ENCODE measurements at places on chromosomes 5 and 9. TPM values are rescaled to one million over a fixed set of nuclear protein-coding genes. Genes with fewer than 3 reads are reported as not detected.

DNA sequence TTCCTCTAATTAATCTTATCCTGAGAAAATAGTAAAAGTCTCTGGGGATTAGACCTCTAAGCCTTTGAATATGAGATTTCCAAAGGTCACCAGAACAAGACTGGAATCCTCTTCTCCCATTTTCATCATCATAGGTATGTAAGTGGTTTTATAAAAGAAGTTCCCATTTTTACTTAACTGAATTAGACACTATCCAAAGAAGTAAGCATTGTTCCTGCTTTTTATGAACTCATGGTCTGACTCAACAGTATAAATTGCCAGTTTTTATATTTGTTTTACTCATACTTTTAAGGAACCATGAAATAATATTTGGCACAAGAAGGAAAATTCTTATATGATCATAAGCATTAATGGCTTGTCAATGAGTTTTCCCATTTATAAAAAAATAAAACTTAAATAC is 167.1 kb upstream of the ADRA1B start:
- DNase-seq = no peak
- H3K4me1 ChIP-seq = no peaks in the 10 kb centered on the region
- no peak overlapping the region for H3K27ac ChIP-seq
- H3K27me3 ChIP-seq = peaks cover 5% of the 10 kb centered on the region
- H3K4me3 ChIP-seq = no peak overlapping the region

- peak; percentile 86 for DNase-seq
- H3K27ac ChIP-seq = peak within 1 kb of the TSS; percentile 53
- H3K36me3 ChIP-seq = no peaks in the 10 kb centered on the region
- H3K4me3 ChIP-seq = peak within 1 kb of the TSS; percentile 78
Measured at GRCh38 chr5:110726249-110727024, at the start of gene TMEM232. TMEM232 (minus strand) TSS chr5:110726671; CDS start chr5:110667352, 59,319 bp downstream.

GRCh38 chr9:105244734-105245028 is 230 bp downstream of the SLC44A1 start:
- no peak for DNase-seq
- H3K27ac ChIP-seq = peak overlapping the region; percentile 68
- peak overlapping the region; percentile 89 for H3K4me3 ChIP-seq
- H3K36me3 ChIP-seq = no peaks in the 10 kb centered on the region
- H3K4me1 ChIP-seq = peaks cover 21% of the 10 kb centered on the region
- H3K27me3 ChIP-seq = peaks cover 71% of the 10 kb centered on the region

Gene ROR2
- total RNA-seq = 3.0 TPM

- no peak for DNase-seq
- H3K4me1 ChIP-seq = peaks cover 1% of the 10 kb centered on the region
- no peaks in the 10 kb centered on the region for H3K36me3 ChIP-seq
- no peak overlapping the region for H3K4me3 ChIP-seq
- peaks cover 19% of the 10 kb centered on the region for H3K27me3 ChIP-seq
Measured at GRCh38 chr5:138596105-138596881, 21.1 kb upstream of the HSPA9 start.

DNA sequence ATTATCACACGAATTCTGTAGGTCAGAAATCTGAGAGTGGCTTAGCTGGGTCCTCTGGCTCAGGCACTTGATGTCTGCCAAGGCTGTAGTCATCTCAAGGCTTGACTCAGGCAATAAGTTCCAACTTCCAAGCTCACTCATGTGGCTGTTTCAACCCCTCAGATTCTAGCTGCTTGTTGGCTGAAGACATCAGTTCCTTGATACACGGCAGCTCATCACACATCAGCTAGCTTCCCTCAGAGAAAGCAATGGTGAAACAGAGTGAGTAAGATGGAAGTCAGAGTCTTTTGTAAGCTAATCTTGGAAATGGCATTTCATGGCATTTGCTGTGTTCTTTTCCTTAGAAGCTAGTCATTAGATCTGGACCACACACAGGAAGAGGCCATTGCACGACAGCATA is 204.2 kb upstream of the PTGER4 start:
- no peak overlapping the region for H3K4me3 ChIP-seq
- H3K27me3 ChIP-seq = no peaks in the 10 kb centered on the region
- peaks cover 13% of the 10 kb centered on the region for H3K4me1 ChIP-seq
- peaks cover 18% of the 10 kb centered on the region for H3K36me3 ChIP-seq
- DNase-seq = no peak
- no peak overlapping the region for H3K27ac ChIP-seq

- no peaks in the 10 kb centered on the region for H3K36me3 ChIP-seq
- H3K4me1 ChIP-seq = peaks cover 31% of the 10 kb centered on the region
- H3K4me3 ChIP-seq = no peak overlapping the region
Measured at GRCh38 chr5:139698490-139699146, 50.5 kb downstream of the CXXC5 start.

- peaks cover 38% of the 10 kb centered on the region for H3K27me3 ChIP-seq
- H3K36me3 ChIP-seq = no peaks in the 10 kb centered on the region
- H3K4me3 ChIP-seq = no peak overlapping the region
- H3K4me1 ChIP-seq = peaks cover 8% of the 10 kb centered on the region
Measured at GRCh38 chr5:122723606-122724352, 51.1 kb upstream of the SNX2 start.

DNA sequence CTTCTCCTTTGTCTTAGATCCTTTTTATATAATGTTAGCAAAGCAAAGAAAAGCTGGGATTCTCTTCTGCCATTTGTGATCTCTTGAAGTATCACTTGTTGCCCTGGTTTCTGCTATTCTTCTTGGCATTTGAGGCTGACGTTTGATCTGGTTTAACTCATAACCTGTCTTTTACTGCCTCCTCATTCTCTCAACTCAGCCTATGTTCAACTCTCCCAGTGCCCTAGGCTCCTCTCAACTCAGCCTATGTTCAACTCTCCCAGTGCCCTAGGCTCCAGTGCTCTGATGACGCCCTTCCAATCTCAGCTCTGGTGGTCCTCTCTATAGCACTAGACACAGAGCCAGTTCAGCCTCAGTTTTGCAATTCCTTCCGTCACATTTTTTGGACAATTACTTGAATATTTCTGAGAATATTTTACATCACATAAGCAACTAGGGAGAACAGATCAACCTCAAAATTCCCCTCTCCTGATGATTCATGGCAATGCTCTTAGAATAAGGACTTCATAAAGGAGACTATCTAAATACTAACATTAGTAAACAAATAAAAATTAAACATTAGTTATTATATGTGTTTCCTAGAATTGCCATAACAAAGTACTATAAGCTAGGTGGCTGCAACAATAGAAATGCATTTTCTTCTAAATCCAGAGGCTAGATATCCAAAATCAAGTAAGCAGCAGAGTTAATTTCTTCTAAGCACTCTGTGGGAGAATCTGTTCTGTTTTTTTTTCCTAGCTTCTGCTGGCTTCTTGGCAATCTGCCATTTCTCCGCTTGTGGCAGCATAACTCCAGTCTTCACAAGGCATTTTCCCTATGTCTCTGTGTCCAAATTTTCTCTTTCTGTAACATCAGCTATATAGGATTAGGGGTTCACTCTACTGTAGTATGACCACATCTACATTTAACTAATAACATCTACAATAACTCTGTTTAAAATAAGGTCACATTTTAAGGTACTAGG is 662.1 kb upstream of the FTMT start:
- H3K36me3 ChIP-seq = no peaks in the 10 kb centered on the region
- H3K27ac ChIP-seq = no peak overlapping the region
- H3K4me1 ChIP-seq = no peaks in the 10 kb centered on the region
- H3K4me3 ChIP-seq = no peak overlapping the region
- DNase-seq = no peak

DNA sequence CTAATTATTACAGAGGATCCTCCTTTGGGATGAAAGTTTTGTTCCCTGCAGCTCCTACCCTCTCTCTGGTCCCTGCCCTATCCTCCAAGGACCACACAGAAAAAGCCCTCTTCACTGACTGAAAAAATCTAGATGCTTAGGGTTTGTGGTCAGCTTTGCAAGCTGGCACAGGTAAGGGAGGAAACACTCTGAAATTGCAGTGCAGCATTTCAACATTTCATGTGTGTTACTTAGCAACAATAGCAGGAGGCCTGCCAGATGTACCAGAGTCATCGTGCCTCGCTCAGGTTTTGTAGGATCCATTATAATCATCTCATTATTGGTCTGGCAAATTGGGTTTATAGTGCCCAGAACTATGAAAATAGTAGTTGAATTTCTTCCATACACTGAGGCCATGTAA is 109.5 kb downstream of the PALM2AKAP2 start:
- H3K36me3 ChIP-seq = no peaks in the 10 kb centered on the region
- DNase-seq = no peak
- no peak overlapping the region for H3K27ac ChIP-seq
- peaks cover 33% of the 10 kb centered on the region for H3K4me1 ChIP-seq

DNA sequence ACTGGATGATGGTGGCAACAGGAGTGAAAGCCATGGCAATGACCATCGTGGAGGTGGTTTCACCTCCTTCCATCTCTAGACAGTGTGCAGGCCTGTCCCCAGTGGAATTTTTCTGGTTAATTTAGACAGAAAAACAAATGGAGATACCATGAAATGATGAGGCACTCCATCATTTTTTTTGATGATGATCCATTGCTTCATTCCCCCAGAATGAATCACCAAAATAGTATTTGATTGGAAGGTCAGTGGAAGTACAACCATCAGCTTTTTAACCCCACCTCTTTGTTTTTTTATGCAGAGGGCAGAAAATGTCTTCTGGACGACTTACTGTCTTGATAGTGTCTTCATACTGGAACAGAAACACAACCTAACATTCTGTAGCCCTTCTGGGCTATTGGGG is 42.6 kb upstream of the ADRA1B start:
- no peak overlapping the region for H3K27ac ChIP-seq
- no peak for DNase-seq
- H3K4me1 ChIP-seq = no peaks in the 10 kb centered on the region
- H3K4me3 ChIP-seq = no peak overlapping the region
- peaks cover 5% of the 10 kb centered on the region for H3K27me3 ChIP-seq

Gene KIAA1958
- total RNA-seq = 11.6 TPM

Measured in activated CD8-positive, alpha-beta memory T cell treated with anti-CD3 and anti-CD28 coated beads, Interleukin-2, amount 10 ng/mL, durations not matched to agents 7 days and 5 days (primary cell).